Kidney (tissue), 22 donors: ENCODE measurements at places on chromosomes 5 and 9. TPM values are rescaled to one million over a fixed set of nuclear protein-coding genes. Genes with fewer than 3 reads are reported as not detected.

DNA sequence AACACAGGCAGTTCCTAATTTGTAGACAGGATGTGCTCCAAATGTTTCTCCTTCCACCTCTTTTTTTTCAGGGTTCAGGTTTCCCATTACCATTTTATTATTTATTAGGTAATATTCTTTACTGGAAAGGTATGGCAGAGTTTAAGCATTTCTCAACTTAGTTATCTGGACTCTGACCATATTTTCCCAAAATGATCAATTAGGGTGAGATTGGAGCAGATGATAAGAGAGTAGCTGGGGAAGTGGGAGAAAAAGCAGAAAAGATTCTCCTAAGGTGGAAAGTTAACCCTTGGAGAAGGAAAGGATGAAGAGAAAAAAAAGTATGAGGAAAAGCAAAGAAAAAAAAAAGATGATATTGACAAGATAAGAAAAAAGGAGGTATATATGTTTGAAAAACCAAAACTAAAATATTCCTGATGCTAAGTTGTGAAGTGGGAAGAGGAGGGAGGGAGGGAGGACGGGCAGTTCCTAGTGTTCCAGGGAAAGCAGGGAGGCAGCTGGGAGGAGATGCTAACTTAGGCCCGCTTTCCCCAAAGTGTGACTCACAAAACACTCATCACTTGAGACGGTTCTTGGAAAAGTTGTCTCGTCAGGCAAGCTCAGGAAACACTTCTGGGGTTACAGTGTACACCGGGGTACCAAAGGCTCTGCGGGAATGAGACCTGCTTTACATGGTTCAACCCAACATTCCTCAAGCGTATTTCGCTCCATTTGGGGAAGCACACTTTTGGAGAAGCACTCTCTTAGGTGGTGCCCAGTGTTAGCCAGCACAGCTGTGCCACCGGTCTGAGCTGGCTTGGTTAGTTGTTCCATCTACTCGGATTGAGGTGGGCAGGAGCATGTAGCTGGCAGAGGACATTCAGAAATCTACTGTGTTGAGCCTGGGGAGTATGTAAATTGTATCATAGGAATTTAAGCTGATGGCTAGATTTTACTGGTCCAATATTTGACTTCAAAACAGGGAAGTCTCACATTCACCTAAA is 35.1 kb downstream of the B4GALT1 start:
- DNase-seq = no peak

DNA sequence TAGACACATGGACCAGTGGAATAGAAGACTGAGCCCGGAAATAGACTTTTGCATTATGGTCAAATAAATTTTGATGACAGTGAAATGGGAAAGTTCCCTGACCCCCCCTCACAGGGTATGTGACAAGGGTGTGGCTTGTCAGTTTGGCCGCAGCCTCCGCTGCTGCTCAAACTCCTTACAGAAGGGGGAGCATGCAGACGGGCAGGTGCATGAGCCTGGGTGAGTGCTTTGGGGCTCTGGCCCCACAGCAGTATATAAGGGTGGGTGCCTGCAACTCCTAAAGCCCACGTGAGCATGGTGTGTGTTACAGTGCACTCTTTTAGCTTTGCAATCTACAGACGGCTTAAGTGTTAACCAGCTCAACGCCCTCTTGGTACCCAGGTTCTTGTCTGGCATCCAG is 21.9 kb upstream of the CAPSL start:
- no peak for DNase-seq

DNA sequence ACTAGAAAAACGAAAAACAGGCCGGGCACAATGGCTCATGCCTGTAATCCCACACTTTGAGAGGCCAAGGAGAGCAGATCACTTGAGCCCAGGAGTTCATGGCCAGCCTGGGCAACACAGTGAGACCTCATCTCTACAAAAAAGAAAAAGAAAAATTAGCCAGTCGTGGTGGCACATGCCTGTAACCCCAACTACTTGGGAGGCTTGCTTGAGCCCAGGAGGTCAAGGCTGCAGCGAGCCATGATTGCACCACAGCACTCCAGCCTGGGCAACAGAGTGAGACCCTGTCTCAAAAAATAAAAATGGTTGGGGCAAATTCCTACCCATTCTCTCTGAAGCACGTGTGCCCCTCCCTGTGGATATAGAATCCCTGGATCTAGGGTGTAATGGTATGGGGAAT is 8.4 kb upstream of the CFAP157 start:
- DNase-seq = no peak

DNA sequence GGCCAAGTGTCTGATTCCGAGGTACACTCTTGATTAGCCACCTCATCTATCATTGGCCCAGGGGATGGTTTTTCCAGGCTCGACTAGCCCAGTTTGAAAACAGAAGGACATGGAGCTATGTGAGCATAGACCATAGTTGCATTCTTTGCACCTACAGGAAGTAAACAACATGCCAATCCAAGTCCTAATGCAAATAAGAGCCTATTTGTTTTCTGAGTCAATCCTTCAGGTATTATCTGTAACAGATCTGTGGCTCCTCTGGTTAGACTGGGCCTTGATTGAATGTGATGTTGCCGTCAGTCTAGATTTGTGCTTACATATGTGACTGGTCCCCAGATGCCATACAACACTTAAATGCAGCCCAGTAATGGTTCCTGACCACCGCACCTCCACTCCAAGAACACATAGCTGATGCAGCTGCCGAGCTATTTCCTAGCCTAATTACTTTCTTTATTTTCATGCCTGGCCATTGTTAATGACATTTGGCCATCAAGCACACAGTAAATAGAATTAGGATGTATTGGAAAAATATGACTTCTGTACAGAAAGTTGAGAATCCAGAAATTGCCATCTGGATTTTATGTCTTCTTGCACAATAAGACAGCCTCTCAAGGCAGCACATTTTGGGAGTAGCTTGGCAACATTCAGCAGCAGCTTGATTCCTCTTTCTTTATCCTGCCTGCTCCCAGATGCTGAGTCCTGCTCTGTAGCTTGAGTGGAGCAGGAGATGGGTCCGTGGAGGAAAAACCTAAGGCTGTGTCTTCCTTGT is 29.5 kb upstream of the ARHGAP26 start:
- no peak for DNase-seq

- DNase-seq = peak; percentile 41
These were observed 511 bp downstream of the SEMA5A start for GRCh38 chr5:9545136-9545991.

- no peak for DNase-seq
These were observed 51.7 kb downstream of the EPB41L4A start for GRCh38 chr5:112367400-112367799.

GRCh38 chr9:98896632-98897031 is 47.1 kb upstream of the COL15A1 start:
- DNase-seq = no peak

GRCh38 chr5:21125238-21125983 is 1137.4 kb upstream of the CDH18 start:
- DNase-seq = no peak

DNA sequence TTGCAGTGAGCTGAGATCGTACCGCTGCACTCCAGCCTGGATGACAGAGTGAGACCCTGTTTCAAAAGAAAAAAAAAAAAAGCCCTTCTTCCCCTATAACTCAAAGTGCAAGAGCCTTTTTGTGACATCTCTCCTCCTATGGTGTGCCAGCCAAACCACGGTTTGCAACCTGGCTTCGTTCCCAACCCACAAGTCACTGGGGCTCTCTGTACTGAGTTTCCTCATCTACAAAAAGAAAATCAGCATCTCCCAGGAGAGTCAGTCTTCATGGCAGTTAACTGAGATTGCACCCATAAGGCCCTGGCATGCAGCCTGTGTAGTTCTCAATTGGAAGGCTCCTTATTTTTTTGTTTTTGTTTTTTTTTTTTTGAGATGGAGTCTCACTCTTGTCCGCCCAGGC is 14.8 kb downstream of the ODF2 start:
- no peak for DNase-seq

The ZNF354C gene
- polyA plus RNA-seq = 1.3 TPM

The GPR150 gene
- 0.19 TPM for polyA plus RNA-seq
